ENCODE measurements at places on chromosomes 11 and 22.

- DNase-seq, result no peak
These were observed 35.1 kb downstream of the GRIA4 start for GRCh38 chr11:105644839-105645573.

GRCh38 chr22:32776802-32777201 lies 24.7 kb upstream of the TIMP3 start:
- no peak for DNase-seq

GRCh38 chr11:62865635-62866034 lies 15.1 kb upstream of the SLC3A2 start:
- no peak for DNase-seq

- no peak for DNase-seq
These were observed 29.4 kb upstream of the UBASH3B start for GRCh38 chr11:122625976-122626665.

DNA sequence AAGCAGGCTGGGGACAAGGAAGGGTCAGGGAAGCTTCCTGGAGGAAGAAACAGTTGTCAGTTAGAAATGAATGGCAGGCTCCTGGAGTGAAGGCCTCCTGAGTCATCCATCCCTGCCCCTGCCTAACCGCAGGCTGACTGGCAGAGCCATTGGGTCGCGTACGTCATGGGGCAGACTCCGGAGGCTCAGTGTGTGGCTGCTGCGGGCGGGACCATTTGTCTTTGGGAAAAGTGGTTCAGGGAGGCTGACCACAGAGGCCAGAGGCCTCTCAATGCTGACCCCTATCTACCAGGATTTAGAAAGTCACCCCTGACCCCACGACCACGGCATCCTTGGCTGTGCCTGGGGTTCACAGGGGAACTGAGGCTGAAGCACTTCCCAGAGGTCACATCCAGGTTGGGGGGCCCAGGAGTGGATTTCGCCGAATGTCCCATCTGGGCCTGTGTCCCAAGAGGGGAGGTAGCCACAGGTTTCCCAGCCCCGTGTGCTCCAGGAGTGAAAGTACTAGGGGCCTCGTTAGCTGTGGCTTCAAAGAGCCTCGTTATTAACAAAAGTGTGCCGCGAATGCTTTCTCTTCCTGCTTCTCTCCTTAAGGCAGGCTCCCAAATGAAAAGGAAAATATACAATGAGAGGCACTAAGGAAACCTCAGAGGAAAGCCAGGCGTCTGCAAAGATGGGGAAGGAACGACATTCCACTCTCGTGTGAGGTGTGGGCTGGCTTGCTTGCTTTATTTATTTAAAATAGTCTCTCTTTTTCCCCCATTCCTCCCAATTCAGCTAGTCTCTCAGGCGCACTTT lies 58.9 kb downstream of the FLRT1 start:
- no peak for DNase-seq

GRCh38 chr11:6371825-6372224 lies 18.4 kb upstream of the SMPD1 start:
- DNase-seq, result no peak

DNA sequence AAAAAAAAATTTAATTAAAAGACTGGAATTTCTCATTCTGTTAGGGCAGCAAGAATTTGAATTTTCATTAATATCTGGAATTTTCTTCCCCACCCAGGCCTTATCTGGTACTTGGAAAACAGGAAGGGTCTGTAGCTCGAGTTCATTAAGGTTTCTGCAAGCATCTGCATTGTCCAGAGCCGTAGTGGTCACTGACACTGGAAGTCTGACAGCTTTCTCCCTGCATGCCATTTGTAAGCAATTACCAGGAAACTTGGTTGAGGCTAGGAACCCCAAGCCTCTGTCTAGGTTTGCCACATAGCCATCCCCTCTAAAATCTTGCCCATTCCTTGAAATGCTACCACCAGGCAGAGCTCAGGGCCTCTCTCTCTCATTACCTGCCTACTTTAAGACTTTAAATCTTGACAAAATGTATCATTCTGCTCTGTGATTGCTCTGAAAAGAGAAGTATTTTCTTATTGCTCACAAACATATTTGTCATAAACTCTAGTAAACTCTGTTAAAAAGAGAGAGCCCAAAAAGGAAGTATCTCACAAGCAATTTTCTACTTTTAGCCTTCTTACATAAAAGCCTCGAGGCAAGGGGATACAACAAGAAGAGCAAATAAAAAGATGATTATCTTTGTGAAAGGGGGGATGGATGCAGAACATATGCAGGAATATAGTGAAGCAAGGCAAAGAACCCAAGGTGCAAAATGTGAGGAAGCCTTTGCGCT lies 5.5 kb upstream of the PGM2L1 start:
- DNase-seq, result no peak

DNA sequence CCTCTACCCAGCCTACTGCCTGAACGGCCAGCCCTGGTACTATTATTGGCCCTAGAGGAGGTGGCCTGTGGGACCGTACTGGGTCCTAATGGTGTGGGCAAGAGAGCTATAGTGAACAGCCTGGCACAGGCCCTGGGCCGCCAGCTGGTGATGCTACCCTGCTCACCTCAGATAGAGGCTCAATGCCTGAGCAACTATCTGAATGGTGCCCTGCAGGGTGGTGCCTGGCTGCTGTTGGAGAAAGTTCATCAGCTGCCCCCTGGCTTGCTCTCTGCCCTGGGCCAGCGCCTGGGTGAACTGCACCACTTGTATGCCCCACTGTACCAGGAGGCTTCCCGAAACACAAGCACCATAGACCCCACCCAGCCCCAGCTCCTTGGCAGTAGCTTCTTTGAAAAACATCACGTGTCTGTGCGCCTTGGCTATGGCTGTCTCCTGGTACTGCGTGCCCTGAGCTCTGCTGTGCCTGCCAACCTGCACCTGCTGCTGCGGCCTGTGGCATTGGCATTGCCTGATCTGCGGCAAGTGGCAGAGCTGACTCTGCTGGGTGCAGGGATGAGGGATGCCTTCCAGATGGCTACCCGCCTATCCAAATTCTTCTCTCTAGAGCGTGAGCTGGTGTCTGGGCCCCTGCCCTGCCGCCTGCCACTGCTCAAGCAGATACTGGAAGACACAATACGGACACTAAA lies 49.0 kb downstream of the DNHD1 start:
- DNase-seq, result no peak

DNA sequence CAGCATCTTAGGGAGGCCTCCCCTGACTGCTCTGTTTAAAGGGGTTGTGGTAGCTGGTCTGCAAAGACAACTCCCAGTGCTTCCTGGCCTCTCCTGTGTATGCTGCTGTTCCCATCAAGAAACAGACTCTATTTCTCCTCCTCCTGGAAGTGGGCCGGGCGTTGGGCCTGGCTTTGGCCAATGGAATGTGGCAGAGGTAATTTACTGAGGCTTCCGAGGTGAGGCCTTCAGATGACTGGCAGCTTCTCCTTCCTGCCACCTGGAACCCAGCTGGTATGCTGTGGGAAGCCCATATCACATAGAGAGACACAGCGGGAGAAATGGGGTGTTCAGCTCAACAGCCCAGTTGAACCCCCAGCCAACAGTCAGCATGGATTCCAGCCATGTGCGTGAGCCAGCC lies 25.1 kb upstream of the EIF3D start:
- no peak for DNase-seq

DNA sequence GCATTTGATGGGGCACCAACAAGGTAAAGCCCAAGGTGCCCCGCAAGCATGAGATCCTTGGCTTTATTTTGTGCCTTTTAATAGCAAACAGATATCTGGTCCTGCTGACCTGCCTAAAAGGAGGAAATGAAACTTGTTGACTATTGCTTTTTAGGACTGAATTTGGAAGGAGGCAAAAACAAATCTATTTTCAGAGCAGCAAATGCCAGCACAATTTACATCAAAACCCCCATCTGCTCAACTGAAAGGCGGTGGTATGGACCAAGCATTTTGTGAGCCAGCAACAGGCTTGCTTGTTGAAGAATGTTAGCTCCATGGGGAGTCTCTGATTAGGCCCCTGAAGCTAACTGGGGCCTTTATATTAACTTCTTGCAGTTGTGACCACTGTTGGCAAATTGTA lies 192.6 kb upstream of the E2F8 start:
- DNase-seq, result no peak

GRCh38 chr11:120255519-120255866 lies 15.6 kb downstream of the POU2F3 start:
- DNase-seq, result no peak

- no peak for DNase-seq
These were observed 1.3 kb upstream of the BDNF start for GRCh38 chr11:27701355-27702105.

DNA sequence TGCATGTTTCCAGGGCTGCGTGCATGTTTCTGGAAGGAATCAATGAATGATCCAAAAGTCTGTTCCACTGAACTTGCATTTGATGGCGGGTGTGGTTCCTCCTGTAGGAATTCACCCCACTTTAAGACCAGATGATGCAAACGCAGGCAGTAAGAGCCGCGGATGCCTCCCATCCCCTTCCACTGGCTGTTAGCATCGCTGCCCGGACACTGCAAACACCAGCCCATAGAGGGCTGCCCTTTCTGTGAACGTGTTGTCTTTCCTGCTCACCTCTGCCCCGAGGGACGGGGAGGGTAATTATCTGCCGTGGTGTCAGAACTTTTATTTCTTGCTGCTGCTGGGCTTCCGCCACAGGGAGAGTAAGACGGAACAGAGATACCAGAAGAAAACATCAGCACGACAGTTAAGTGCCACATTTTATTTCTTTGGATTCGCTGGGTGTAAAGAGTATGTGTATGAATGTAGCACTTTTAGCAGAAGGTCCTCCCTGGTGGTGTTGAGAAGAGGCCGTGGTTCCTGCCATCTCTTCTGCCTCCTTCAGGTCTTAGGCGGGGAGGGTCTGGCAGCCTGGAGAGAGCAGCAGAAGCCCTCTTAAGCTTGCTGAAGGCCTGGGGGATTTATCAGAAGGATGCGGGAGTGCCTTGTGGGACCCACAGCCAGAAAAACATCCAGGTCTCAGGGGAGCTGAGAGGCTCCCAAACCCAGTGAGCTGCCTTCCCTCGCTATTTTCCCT lies 53.2 kb upstream of the NECTIN1 start:
- no peak for DNase-seq

DNA sequence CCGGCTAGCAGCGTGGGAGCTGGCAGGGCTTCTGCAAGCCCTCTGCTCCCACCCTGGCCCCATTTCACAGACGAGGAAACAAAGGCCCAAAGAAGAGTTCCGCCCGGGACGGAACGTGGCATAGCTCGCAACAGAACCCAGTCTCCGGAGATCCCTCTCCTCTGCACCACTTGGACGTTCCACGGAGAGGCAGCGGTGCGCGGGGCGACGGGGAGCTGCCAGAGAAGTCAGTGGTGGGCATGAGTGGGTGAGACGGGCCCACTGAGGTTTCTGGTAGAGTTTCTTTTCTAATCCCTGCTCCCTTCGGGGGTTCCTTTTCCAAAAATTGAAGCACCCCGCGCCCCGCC lies 554 bp upstream of the NECTIN1 start:
- DNase-seq, result no peak

GRCh38 chr11:73997120-73997770 lies 11.6 kb downstream of the UCP3 start:
- DNase-seq, result no peak

GRCh38 chr11:2849994-2850770 lies 35.4 kb downstream of the CDKN1C start:
- no peak for DNase-seq

DNA sequence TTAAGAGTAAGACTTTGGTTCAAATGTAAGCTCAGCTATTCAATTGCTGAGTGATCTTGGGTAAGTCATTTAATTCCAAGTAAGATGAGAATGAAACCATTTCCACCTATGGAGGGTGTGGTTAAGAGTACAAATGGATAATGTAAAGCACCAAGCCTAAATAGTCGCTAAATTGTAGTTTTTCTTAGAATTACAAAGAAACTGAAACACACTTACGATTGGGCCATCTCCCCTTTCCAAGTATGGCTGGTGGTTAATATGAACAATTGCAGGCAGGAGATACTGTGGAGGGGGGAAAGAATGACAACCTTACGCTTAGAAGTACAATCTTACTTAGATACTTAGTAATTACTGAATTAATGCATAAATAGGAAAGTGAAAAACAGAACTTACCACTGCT lies 8.2 kb downstream of the DDX17 start:
- no peak for DNase-seq

GRCh38 chr11:121338536-121338935 lies 46.0 kb downstream of the SC5D start:
- DNase-seq, result no peak

DNA sequence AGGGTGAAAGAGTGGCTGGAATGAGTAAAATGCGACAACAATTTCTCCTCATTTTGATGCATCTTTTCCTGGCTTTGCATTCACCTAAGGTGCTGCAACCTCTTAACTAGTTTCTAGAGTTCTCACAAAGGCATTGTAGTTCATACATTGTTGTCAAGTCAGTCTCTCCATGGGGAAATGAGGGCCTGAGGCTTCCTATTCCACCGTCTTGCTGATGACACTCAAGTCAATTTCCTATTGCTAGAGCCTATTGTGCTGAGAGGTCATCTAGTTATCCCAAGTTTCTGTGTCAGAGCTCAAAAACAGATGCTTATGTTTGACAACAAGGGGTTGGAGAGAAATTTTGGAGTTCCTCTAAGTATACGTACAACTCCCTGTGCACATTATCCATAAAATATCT lies 11.6 kb upstream of the MS4A6A start:
- DNase-seq, result no peak

DNA sequence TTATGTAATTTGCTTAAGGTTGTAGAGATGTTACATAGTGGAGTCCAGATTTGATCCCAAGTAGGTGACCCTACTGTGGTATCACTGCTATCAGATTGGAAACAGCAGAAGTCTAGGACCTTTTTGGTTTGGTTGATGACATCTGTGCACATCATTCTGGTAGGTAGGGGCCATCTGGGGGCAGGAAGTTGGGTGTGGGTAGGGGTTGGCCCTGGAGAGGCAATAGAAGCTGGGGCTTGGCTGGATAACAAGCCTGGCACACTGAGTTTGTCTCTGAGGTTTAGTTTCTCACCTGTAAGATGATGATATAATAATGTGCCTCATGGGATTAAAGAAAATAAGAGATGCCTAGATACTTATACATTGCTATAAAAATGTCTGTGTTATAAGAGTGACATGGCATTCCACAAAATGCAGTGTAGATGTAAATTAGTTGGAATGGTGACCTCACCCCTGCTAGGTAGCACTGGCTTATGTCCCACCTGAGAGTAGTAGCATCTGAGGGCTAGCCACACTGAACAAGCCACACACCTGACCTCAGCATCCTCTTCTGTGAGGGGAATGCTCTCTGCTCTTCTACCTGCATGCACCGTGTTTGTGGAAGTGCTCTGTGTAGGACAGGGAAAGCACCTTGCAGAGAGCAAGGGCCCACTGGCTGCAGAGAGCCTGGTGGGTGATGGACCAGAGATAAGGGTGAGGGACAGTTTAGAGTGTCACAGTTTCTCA lies 36.9 kb downstream of the PTPRJ start:
- DNase-seq, result no peak

GRCh38 chr11:119195680-119196079 lies 10.4 kb downstream of the NHERF4 start:
- no peak for DNase-seq

GRCh38 chr11:130124096-130124495 lies 35.5 kb upstream of the ST14 start:
- no peak for DNase-seq

- no peak for DNase-seq
These were observed 10.6 kb upstream of the DGKZ start for GRCh38 chr11:46336563-46337180.

GRCh38 chr11:102062106-102062505 lies 14.9 kb downstream of the CFAP300 start:
- no peak for DNase-seq

- DNase-seq, result no peak
These were observed 893 bp downstream of the SLC36A4 start for GRCh38 chr11:93196816-93197379.

GRCh38 chr22:24521791-24522245 lies 26.7 kb downstream of the UPB1 start:
- no peak for DNase-seq

- no peak for DNase-seq
These were observed 4.0 kb downstream of the ANO3 start for GRCh38 chr11:26335903-26336302.
